ENCODE measurements at places on chromosomes 4 and X.

DNA sequence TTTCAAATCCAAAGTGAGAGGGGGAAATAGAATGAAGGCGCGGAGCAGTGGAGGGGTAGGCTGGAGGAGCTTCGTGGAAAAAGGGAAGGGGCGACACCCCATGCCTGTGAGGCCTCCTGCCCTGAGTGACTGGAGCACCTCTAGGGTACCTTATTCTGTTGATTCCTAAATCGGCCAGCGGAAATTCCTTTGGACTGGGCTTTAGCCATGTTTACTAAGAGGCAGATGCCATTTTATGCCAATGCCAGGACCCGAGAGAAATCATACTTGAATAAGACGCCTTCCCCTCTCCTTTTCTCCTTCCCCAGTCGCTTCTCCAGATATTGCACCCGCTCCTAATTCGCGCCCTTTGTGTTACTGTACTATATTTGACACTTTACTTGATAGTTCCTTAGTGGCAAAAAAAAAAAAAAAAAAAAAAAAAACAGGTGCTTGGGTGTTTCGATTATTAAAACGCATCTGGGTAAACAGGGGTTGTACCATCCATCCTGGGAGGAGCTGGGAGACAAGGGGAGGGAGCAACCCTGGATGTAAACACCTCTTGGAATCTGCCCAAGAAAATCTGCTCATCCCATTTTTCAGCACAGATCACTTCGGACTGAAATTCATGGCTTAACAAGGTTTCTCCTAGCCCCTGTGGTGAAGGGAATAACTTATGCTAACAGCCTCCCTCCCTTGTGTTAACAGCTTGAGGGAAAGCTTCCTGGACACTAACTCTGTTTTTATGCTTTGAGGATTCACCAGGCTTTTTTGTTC lies 1.5 kb downstream of the BMP3 start:
- DNase-seq, result no peak

DNA sequence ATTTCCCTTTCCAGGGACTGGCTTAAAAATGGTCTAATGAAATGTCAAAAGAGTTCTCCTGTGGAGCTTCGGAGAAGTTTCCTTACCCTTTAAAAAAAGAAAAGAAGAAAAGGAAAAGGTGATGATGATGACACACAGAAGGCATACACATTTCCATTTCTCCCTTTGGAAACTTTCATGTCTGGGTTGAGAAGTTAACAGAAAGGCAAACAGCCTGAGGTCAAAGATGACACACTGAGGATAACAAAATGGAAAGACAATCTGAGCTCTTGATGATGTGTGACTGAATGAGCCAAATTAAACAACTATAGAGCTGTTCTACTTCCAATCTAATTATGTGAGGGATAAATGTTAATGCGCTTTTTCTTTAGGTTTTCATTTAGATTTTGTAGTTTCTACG lies 32.2 kb downstream of the NFXL1 start:
- DNase-seq, result no peak

DNA sequence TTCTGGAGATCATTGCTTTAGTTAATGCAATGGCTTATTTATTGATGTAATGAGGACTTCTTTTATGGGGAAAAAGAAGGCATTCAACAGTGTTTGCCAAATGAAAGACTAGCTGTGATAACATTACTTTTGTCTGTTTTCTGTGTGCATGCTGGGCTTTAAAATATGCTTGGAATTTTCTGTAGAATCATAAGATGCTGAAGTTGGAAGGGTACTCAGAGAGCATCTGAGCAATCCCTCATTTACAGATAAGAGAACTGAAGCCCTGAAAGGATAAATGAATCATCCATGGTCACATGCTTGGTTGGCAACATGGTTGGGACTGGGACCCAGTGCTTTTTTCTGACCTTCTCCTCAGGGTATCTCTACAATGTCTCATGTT lies 31.4 kb upstream of the PITX2 start:
- DNase-seq, result no peak

- DNase-seq, result no peak
These were observed 166.7 kb downstream of the ANTXR2 start for GRCh38 chr4:79906303-79906702.

GRCh38 chrX:53211391-53211978 lies 13.5 kb downstream of the KDM5C start:
- DNase-seq, result no peak

- DNase-seq, result peak; percentile 33
These were observed 224.9 kb upstream of the FAT1 start for GRCh38 chr4:186948361-186949242.

Data from 8988T (cell line).